NCI-H1436 treated with DMSO at 0.1 percent for 48 hours (cell line): ENCODE measurements at places on chromosomes 16 and 17.

- no peak for DNase-seq
These were observed 39.9 kb upstream of the MRC2 start for GRCh38 chr17:62587554-62587953.

- DNase-seq = no peak
These were observed 378.1 kb downstream of the HAPSTR1 start for GRCh38 chr16:9469512-9469911.

GRCh38 chr17:50892101-50892776, 26.1 kb upstream of the TOB1 start:
- no peak for DNase-seq

DNA sequence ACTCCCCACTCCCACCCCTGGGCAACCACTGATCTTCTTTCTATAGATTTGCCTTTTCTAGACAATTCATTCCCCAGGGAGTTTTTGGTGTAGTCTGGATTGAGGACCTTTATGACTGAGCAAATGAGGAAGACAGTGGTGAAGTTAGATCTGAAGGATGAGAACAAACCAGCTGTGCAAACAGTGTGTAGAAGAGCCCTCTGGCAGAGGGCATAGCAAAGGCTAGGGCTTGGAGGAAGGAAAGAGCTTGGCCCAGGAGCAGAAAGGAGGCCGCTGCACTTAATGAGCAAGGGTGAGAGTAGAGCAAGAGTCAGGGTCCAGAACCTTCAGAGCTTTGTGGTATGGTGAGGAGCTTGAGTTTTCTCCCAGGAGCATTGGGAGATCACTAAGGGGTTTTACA, 352.7 kb downstream of the CA10 start:
- DNase-seq = no peak

DNA sequence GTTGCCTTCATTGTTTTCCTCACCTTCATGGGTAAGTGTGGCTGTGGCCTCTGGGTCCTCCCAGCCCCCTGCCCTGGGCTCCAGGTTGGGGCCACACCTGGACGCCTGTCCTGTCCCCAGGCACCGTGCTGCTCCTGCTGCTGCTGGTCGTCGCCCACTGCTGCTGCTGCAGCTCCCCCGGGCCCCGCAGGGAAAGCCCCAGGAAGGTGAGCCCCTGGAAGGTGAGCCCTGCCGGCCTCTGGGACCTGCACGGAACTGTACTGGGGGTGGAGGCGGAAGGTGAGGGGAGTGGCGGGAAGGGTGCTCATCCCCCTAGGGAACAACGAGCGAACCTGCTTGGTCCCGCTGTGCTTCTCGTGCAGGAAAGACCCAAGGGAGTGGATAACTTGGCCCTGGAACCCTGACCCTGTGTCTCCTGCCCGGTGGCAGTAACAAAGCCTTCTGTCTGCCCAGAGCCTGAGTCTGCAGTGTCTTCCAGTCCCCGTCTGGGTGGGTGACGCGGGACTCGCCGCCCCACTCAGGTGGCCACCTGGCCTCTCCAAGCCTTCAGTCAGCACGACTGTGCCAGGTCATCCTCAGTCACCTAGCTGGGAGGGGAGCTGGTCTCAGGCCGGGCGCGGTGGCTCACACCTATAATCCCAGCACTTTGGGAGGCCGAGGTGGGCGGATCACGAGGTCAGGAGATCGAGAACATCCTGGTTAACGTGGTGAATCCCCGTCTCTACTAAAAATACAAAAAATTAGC, 831 bp downstream of the SMIM22 start:
- DNase-seq = no peak

- DNase-seq = no peak
These were observed 1.2 kb downstream of the IRF8 start for GRCh38 chr16:85900027-85900792.
